ENCODE measurements at places on chromosomes 3 and 15.

- DNase-seq = no peak
Measured at GRCh38 chr15:58611731-58612676, 137.5 kb downstream of the ADAM10 start.

GRCh38 chr3:138351916-138352550 lies 3.7 kb downstream of the MRAS start:
- DNase-seq = no peak

DNA sequence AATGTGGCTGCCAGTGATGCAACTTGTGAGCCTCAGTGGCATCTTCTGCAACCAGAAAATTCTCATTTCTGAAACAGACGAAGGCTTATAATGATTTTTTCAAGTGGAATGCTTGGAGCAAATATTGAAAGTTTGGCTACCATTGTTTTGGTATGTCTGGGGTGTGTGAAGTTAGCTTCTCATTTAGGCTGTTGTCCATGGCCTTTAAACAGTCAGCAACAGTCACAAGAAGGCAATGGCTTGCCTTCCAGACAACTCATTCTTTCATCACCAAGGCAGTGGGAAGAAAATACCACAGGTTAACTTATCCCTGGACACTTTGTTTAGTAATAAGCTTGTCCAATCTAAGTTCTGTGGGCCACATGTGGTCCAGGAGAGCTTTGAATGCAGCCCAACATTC lies 4.7 kb upstream of the BNC1 start:
- DNase-seq = no peak

DNA sequence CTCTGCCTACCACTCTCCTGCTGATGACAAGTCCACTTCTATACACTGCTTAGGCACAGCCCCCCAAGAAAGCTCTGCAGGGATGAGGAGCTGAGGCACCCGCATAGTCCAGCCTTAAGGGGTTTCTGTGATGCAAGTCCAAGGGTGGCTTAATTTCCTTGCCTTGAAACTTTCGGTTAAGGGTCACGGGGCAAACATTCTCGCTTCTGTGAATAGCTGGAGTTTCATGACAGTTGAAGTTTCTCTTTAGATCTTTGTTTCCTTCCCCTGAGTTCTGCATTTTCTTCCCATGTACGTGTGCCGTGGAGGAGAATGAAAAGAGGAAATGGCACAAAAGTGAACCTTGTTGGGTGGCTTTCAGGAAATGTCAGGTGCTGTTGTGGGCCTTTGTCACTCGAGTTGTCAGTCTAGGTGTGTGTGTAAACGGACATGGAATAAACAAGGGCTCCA lies 7.0 kb downstream of the GPR160 start:
- peak; percentile 42 for DNase-seq

- no peak for DNase-seq
Measured at GRCh38 chr3:114427285-114428043, 133.6 kb downstream of the TIGIT start.
